ENCODE measurements at places on chromosomes 2 and 18.
A peak's percentile ranks its signal among the peaks of the same experiment; 100 is the strongest.

GRCh38 chr2:68512326-68512725, 44.9 kb downstream of the APLF start:
- no peak for DNase-seq

- no peak for DNase-seq
Measured at GRCh38 chr18:68985172-68985820, 187.4 kb downstream of the CCDC102B start.

DNA sequence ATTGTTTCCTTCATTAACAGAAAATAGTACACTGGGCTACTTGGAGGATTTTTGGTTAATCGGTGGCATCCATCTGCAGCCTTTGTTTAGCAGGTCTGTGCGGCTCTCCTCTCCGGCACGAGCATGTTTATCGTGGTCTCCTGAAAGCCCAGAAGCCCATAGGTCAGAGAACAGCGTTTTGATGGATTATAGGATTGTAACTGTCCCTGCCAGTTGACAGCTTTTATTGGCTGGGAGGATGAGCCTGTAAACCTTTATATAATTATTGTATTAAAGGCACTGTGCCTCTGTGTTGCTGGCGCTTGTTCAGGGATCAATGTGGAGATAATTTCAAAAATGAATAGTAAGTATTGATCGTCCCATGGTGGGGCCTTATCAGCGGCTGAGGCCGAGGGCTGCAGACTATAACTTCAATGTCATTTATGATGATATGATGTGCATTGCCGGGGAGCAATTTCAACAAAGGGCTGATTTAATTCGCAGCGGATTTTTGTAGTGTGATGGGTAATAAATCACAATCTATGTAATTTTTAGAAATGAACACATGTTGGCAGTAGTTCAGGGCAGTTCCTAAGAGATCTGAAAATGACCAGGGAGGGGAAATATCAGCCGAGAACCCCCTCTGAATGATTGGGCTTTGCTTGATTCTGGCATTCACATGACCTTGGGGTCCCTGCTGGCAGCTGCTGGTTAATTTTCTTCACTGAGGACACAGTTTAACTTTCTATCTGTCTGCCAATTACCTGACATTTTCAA, 736.1 kb downstream of the GALR1 start:
- no peak for DNase-seq

DNA sequence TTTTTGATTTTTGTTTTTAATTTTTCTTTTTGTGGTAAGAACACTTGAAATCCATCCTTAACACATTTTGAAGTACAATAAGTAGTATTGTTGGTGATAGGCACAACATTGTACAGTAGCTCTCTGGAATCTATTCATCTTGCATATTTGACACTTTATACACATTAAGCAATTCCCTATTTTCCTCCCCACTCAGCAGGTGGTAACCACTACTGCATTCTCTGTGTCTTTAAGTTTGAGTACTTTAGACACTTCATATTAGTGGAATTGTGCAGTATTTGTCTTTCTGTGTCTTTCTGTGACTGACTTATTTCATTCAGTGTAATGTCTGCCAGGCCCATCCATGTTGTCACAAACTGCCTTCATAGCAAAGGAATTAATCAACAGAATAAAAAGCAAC, 471.7 kb upstream of the CDH20 start:
- DNase-seq = no peak

DNA sequence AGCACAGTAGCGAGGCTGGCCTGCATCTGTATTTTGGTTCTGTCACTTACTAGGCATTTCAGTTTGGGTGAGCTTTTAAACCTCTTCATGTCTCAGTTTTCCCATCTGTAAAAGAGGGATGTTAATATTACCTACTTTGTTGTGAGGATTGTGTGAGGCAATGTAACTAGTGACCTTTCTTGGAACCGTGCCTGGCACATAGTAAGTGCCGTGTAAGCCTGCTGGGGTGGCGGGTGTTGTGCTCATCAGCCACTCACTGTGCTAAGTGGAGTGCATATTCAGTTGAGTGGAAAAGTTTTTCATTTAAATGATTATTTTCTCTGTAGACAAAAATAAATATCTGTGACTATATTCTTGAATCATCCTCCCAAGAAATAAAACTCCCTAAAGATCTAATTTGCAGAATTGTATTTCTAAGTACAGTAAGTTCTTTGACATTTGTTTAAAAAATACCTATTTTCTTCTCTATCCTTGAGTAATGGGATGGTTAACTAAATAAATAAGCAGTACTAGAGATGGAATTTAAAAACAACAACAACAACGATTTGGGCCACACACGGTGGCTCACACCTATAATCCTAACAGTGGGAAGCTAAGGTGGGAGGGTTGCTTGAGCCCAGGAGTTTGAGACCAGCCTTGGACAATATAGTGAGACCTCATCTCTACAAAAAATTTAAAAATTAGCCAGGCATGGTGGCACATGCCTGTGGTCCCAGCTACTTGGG, 56.7 kb downstream of the MALT1 start:
- DNase-seq = no peak

DNA sequence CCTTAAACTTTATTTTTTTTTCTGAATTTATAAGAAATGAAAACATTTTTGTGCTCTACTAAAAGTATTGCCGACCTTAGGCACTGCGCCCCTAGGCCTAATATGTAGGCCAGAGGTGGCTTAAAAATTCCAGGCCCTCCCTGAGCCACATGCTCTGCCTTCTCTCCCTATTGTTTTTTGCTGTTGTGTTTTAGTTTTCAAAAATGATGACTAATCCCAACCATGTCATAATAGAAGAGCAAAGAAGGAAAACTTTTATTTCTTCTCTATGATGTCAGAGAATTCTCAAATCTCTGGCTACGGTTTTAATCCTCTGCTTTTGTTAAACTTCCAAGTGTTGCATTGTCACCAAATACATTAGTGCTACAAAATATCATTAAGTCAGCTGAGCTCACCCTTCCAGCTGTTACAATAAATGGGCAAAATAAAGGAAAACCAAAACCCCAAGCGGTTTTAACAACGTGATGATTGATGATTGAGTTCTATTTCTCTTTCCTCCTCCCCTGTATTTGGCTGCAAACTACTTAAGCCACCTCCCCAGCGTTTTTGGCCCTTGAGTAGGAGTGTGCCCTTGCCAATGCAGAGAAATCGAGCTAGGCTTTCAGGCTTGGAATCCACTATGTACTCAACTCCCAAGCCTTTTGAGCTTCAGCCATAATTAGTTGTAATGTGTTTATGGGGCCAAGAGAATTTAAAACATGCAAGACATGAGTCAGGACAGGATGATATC, 163.5 kb upstream of the POU3F3 start:
- DNase-seq = no peak

DNA sequence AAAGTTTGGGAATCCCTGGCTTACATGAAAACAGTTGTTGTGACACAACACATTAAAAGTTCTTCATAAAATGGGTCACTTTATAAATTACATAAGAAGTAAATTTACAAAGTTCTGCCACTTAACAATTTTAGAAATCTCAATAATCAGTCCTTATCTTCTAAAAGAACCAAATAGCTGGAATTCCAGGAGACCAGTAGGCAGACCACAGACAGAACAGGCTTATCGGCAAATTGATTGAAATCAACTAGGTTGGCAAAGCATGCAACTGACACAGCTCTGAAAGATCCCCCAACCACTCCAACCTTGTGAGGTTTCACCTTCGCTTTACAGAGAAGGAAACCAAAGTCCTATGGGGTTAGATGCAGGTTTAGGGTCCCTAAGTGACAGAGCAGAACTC, 103.0 kb downstream of the DNER start:
- DNase-seq = no peak

DNA sequence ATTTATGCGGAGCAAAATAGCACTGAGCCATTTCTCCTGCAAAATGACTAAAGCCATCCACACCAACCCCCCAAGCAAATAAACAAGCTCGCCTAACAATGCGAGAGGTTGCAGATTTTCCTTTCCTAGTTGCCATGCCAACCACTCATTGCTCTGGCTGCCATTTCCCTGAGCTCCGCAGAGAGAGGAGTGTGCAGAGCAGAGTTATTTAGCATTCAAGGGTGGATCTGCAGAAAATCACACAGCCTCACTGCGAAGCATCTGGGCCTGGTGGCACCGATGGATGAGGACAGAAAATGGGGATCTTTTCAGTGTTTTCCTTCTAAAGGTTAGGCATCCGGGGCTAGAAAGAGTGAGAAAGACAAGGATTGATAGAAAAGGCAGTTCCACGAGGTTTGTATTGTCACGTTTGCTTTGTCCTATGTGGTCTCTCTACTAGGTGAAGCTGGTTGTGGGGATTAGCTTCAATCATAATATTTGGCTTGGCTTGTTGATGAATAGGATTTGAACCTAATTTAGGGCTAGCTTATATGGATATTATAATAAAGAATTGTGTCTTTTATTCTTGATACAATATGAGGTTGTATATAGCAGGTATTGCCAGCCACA, 110.2 kb upstream of the UNC80 start:
- DNase-seq = peak; percentile 61

- DNase-seq = no peak
Measured at GRCh38 chr18:11526675-11527074, 82.7 kb upstream of the SLC35G4 start.

DNA sequence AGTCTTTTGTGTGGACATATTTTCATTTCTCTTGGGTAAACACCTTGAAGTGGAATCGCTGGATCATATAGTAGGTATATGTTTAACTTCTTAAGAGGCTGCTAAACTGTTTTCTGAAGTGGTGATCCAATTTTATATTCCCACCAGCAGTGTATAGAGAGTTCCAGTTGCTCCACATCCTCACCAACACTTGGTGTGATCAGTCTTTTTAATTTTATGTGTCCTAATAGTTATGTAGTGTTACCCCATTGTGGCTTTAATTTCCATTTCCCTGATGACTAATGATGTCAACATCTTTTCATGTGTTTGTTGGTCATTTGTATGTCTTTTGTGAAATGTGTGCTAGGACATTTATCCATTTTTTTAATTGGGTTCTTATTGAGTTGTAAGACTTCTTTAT, 56.9 kb downstream of the DGKD start:
- no peak for DNase-seq

Data from head of caudate nucleus (tissue), 42 donors.